Ammon's horn (tissue), 1 donor: ENCODE measurements at places on chromosomes 11 and 22.
A peak's percentile ranks its signal among the peaks of the same experiment; 100 is the strongest.

DNA sequence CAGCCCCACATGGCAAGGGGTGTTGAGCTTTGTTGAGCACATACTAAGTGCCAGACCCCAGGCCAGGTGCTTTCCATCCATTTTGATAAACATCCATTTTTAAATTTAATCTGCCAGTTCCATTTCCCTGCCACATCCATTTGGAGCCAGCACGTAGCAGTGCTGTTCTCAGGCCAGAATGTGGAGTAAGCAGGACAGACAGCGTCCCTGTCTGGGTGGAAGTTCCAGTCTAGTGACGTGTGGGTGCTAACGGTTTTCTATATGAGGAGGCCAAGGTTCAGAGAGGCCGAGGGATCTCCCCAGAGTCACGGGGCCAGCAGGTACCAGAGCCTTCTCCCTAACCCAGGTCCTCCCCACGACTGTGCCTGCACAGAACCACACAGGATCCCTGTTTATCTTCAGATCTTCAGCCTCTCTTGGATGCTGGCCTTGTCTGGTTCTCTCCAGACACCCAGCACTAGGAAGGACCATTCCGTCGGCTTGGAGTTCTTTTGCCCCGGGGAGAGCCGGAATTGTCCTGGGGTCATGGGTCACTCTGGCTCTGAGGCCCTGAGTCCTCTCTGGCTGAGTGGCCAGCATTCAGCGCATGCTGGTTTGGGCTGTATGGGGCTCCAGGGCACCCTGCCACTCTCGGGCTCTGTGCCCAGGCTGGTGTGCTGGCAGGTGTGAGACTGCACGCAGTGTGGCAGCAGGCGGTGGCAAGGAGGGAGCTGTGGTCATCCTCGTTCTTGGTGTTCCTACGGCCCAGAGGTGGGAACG is 63.6 kb upstream of the PPARA start:
- DNase-seq, result no peak

- DNase-seq, result no peak
Observed at GRCh38 chr11:131672191-131672590, 301.8 kb downstream of the NTM start.

DNA sequence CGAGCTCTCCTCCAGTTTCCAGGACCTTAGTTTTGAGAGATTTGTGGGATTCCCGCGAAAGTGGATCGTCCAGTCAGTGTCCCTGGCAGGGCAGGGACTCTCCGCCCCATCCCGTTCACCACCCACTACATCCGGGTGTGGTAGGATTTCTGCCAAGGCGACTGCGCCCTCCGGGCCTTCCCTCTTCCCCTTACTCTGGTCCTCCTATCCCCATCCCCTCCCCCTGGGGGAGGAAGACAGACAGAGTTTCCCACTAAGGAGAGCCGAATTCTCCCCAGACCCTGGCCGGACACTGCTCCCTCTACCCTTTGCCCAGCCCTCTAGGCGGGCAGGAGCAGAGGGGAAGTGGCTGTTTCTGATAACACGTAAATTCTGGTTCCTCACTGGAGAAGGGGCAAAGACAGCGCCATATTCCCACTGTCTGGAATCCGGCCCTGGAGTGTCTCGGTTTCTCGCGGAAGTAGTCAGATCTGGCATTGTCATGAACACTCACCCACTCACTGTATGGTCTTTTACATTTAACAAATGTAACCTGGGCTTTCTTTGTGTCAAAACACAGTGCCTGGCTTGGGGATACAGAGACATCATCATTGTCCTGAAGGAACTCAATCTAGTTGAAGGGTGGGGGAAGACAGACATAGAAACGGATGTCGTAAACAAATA is 1.1 kb upstream of the NECTIN1 start:
- DNase-seq, result peak; percentile 65

DNA sequence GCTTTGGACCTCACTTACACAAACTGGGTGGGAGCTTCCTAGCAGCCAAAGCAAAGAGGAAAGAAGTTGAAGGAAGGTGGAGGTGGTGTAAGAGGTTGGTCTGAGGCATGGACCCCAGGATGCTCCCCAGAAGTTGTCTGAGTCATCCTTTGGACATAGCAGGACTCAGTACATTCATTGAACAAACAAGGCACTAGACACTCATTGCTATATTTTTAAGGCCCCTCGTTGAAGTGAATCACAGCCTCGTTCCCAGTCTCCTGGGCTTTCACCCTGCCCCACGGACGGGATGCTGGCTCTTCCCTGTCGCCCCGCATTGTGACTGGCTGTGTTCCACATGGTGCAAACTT is 95.9 kb upstream of the FGF3 start:
- no peak for DNase-seq

- DNase-seq, result no peak
Observed at GRCh38 chr22:42528591-42529307, 9.2 kb upstream of the RRP7A start.

DNA sequence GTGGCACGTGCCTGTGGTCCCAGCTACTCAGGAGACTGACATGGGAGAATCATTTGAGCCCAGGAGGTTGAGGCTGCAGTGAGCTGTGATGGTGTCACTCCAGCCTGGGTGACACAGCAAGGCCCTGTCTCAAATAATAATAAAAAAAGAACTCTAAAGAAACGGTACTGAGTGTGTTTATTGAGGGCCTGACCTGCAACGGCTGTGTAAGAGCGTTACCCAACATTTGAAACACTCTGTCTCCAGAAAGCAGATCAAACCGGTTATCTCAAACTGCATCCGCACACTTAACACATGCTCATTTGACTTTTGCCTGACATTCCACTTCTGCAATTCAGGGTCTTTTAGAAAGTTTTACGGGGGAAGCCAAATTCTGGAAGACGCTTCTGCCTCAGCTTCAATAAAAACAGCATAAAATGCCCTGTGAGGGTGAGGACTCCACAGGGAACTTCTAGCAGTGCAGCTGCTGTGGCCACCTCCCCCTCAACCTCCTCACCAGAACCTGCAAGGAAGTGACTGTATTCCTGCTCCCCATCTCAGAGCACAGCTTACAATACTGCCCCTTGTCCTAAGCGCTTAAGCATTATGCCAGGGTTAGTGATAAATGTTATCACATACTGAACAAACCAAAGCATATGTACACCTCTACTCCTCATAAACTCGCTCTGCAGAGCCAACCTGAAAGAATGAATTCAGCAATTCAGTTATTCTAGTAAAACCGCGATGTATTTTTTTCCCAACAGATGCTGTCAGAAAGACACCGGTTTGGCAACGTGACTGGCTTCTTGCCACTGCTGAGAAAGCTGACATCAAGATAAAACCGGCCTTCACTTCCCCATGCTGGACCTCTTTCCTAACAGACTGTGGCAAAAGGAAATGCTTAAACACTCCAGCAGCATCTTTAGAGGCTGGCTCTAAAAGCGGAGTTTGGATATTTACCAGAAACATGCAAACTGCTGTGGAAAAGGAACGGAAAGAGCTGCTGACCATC is 52.2 kb downstream of the PRDM10 start:
- peak; percentile 69 for DNase-seq

DNA sequence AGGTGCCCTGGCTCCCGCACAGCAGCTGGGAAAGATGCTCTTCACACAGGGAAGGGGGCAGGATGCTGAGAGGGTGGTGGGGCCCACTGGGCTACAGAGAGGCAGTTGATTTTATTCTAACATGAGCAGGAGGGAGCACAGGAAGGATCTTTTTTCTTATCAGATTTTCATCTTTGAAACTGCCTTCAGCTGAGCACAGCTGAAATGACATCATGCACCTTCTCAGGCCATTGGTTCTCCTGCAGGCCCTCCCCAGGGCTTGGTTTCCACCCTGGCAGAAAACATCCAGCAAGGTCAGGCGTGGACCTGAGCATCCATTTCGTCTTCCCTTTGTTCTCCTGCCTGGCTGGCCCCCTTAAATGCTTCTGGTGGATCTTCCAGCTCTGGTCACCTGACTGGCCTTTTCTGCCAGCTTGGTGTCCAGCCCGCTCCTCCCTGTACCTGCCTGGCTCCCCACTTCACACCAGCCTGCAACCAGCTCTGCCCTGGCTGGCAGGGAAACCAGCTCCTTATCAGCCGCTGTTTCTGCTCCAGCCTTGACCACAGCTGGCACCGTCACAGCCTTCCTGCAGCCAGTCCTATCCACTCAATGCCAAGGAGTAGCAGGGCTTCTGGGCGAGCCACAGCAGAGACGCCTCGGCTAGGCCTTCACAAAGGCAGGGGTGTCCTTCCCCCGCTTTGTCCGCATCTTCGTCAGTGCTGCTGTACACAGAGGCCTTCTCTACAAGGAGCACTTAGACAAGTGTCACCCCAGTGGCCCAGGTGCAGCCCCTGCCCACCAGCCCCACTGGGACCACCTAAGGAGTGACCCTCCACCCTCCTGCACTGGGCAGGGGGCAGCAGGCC is 36.5 kb downstream of the TOM1 start:
- DNase-seq, result no peak

DNA sequence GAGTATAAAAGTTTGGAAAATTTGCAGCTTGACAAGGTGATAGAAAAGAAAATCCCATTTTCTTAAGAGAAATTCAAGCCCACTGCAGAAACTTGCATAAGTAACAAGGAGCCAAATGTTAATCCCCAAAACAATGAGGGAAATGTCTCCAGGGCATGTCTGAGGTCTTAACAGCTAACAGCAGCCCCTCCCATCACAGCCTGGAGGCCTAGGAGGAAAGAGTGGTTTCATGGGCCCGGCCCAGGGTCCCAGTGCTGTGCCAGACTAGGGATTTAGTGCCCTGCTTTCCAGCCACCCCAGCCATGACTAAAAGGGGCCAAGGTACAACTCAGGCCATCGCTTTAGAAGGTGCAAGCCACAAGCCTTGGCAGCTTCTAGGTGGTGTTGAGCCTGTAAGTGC is 123.7 kb upstream of the TRPC6 start:
- DNase-seq, result no peak

DNA sequence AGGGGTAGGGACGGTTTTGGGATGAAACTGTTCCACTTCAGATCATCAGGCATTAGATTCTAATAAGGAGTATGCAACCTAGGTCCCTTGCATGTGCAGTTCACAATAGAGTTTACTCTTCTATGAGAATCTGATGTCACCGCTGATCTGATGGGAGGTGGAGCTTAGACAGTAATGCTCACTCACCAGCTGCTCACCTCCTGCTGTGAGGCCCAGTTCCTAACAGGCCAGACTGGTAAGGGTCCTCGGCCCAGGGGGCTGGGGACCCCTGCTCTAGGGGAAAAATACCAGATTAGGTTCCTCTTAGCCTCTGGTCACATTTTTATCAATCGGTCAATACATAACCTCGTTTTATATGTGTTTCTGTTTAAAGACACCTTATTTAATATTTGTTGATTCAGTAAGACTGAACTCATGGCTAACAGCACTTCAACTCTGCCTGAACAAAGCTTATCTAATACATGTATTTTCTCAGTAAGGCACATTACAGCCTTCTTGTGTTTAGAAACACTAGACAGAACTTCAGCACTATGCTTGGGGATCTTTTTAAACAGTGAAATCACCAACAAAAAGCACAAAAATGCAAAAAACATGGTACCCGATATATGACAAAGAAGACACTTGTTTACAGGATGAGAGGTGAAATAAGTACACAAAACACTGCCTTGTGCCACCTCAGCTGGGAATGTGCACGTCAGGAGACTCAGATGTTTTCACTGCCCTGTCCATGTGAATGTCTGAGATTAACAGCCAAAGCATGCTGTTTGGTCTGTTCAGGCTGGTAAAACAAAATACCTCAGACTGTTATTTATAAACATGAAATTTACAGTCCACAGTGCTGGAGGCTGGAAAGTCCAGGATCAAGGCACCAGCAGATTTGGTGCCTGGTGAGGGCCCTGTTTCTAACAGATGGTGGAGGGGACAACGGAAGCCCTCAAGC is 107.5 kb downstream of the USP35 start:
- DNase-seq, result no peak

- DNase-seq, result no peak
Observed at GRCh38 chr11:86003654-86004053, 65.2 kb downstream of the PICALM start.

GRCh38 chr11:7973011-7973410 is 7.8 kb upstream of the NLRP10 start:
- no peak for DNase-seq

GRCh38 chr11:64537876-64538275 is 53.1 kb upstream of the SLC22A12 start:
- DNase-seq, result no peak

- no peak for DNase-seq
Observed at GRCh38 chr22:26592421-26592891, 2.5 kb upstream of the TPST2 start.

GRCh38 chr22:28873183-28873963 is 10.0 kb upstream of the ZNRF3 start:
- no peak for DNase-seq

GRCh38 chr11:13391217-13391616 is 71.8 kb downstream of the BTBD10 start:
- no peak for DNase-seq

DNA sequence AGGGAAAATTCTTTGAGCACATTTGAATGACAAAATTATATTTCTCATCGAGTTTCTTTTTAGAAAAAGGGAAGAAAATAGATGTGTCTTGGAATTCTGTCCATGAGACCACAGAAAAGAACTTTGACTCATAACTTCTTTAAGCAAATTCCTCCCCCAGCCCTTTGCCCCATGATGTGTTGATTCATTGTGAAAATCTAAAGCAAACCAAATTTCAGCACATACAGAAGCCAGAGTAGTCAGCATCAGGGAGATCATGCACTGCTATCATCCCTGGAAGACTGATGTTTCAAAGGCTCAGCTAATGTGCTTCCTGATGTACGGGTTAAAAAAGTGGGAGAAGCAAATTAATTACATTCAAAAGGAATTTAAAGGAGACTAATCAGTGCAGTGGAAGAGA is 159.7 kb downstream of the FAT3 start:
- DNase-seq, result no peak

DNA sequence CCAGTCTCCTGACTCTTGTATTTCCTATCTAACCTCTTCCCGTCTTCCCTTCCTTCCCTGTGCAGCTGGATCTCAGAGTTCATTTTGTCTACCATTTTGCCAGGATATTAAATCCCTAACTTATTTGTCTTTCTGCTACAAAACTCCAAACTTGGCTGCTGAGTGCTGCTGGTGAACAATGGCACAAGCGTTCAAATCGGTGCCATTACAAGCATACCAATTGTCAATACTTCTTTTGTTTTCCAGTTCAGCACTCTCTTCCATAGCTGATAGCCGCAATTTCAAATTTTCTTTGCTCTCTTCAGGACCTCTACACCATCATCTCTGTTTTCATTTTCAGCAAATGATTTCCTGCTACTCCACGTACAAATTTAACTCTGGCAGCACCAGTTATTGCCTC is 13.4 kb downstream of the IL18 start:
- peak; percentile 57 for DNase-seq

- no peak for DNase-seq
Observed at GRCh38 chr11:131483877-131484276, 113.5 kb downstream of the NTM start.

GRCh38 chr11:64712430-64713015 is 10.5 kb downstream of the NRXN2 start:
- DNase-seq, result no peak

- DNase-seq, result no peak
Observed at GRCh38 chr11:118892514-118892913, 8.8 kb downstream of the CXCR5 start.

- no peak for DNase-seq
Observed at GRCh38 chr22:39514373-39514973, 5.9 kb upstream of the ATF4 start.

- DNase-seq, result no peak
Observed at GRCh38 chr22:46737105-46737975, 712 bp downstream of the CERK start.
